ENCODE measurements at places on chromosomes 12 and 14.

- peak; percentile 7 for DNase-seq
Measured at GRCh38 chr12:38921025-38921677, 15.8 kb upstream of the CPNE8 start.

- DNase-seq = no peak
Measured at GRCh38 chr14:93040982-93041381, 74.7 kb downstream of the ITPK1 start.

DNA sequence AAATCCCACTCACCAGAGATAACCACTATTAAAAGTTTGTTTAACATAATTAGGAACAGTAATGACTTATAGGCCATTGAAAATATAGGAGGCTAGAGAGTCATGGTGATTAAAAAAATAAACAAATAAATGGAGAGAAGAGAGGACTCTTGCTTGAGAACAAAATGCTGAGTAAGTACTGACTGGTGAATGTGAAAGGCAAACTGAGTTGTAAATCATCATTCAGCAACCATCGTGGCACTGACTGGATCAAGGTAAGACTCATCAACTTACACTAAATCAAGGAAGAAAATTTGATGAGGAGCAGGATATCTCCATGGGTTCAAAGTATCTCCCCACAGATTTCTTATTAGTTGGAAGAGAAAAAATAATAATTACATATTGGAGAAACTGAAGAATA is 14.1 kb upstream of the YBX3 start:
- no peak for DNase-seq

DNA sequence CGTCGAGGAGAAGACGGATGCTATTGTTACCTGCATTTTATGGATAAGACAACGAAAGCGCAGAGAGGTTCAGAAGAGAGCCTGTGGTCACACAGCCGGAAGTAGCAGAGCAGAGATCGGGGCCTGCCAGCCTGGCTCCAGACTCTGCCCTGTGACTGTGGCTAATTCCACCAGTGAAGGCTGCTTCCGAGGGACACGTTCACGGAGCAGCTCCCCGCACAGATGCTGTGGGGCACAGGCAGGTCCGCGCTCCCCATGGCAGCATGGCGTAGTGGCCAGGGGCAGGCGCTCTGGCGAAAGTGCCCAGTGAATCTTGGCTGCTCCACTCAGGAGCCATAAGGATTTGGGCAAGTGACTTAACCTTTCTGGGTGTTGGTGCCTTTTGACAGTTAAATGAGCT is 9.8 kb downstream of the RIMBP2 start:
- no peak for DNase-seq

GRCh38 chr12:129851296-129851695 is 52.5 kb downstream of the TMEM132D start:
- DNase-seq = no peak

All from activated CD4-positive, alpha-beta T cell treated with anti-CD3 and anti-CD28 coated beads, Interleukin-2, amount 50 U/mL, for 4 hours (primary cell).